Mammary epithelial cell (primary cell): ENCODE measurements at places on chromosomes 3 and 15.

GRCh38 chr3:37544105-37544504 lies 317.6 kb upstream of the CTDSPL start:
- no peak for DNase-seq

DNA sequence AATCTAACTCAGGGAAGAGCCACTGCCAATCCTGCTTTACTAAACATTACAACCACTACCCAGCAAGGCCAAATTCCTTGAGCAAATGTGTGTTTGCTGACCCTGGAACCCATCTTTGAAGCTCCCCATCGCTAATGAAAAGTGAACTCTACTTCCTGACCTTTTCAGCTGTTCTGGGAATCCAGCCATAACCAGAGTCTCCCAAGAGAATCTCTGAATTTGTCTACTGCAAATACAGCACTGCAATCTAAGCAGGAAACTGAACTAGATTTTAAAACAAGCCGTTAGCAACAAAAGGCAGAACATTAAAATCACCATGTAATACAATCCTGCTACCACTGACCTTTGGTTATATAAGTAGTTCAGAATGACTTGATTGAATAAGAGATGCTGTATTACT lies 309.2 kb downstream of the MAGI1 start:
- DNase-seq = no peak

DNA sequence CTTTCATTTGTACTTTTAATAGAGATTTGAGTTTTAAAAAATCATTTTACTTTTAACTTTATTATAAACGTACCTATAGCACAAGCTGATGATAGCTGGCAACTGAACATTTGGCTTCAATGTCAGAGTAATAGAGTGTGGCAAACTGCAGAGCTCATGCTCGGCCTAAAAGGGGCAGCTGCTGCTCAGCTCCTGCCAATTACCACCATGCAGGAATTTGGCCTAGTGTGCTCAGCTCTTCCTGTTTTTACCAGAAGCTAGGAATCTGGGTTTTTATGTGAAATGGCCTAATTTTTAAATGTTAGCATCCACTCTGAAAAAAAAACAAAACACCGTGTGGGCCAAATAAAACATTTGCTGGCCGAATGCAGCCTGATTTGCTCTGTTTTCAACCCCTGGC lies 1.8 kb downstream of the IFT122 start:
- no peak for DNase-seq

DNA sequence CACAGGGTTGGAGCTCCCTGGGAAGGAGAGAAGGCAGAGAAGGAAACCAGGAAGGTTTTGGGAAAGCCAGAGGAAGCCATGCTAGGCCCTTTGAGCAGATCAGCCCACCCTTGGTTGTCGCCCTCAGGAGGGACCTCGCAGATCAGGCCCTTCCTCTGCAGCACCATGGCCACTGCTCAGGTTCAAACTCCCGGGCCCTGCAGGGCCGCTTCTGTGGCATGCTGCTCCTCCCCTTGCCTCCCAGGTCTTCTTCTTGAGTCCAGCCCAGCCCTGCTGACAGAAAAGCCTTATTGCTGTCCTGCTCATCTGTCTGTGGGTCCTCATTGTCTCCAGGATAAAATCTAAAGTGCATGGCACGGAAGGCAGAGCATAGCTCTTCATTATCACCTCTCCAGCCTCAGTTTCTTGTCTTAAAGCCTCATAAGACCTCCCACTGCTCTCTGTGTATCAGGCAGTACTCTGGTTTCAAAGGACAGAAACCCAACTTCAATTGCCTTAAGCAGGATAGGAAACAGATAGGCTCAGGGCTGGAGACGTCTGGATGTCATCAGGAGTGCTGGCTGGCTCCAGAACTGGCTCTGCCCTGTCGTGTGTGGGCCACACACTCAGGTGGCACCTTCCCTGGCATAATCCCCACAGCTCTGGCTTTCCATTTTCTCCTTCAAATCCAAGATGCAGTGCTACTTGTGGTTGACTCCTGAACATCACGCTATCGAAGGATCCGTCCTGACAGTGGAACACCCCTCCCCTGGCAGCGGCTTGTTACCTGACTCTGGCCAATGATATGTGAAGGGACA lies 118.5 kb downstream of the EEFSEC start:
- no peak for DNase-seq

GRCh38 chr3:74592359-74592758 lies 22.1 kb downstream of the CNTN3 start:
- no peak for DNase-seq
